Activated CD4-positive, alpha-beta T cell treated with anti-CD3 and anti-CD28 coated beads, Interleukin-2, amount 10 ng/mL, durations not matched to agents 7 days and 5 days (primary cell): ENCODE measurements at places on chromosomes 12 and 14. TPM values are rescaled to one million over a fixed set of nuclear protein-coding genes. Genes with fewer than 3 reads are reported as not detected.

Gene TEX52
- 0.35 TPM for total RNA-seq

Gene PHLDA1
- total RNA-seq, result 3.9 TPM

DNA sequence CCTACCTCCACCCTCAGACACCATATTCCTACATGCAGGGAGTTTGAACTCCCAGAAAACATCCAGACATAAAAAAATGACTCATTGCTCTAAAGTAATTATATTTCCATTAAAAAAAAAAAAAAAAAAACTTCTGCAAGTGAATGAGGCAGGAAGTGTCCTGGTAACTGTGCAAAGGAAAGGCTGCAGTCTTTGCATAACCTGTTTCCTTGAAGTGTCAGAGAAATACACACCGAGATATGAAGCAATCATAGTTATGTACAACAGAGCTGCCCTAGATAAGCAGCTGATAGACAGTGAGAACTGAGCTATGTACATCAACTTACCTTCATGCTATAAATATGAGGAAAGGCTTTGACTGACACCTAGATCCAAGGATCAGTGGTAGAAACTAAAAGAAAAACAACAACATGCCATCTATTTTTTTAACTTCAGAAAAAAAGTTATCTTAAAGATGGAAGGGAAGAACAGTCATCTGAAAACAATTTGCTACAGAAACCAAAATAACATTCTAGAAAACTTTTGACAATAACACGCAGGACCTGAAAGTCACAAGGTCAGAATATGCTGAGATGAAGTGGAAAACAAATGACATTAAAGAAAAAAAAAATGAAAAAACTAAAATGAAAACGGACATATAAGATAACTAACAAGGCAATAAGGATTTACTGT is 263.2 kb downstream of the SEC23A start:
- H3K4me3 ChIP-seq, result no peak overlapping the region
- no peaks in the 10 kb centered on the region for H3K36me3 ChIP-seq
- H3K27ac ChIP-seq, result no peak overlapping the region
- DNase-seq, result no peak

DNA sequence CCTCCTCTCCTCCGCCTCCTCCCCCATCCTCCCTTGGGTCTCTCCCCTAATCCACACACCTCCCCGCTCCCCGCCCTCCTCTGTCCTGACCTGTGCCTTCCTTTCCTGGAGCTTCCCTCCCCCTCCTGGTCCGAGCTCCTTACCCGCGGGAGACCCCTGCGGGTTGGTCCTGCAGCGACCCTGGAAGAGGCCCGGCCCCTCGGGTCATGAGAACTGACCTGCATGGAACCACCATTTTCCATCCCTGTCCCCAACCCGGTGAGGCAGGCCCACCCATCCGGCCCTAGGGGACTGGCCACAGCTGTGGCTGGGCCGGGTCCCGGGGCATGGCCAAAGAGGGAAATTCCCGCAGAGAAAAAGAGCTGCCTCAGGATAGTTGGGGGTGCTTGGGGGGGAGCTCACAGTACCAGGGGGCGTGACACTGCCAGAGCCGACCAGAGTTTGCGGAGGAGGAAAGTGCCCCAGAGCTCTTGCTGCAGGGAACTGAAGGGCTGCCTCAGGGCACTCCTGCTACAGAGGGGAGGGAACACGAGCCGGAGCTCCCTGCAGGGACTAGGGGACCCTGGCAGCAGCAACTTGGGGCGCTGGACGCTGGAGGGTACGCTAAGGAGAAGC is 613 bp downstream of the ARHGEF40 start:
- H3K27me3 ChIP-seq, result peaks cover 69% of the 10 kb centered on the region
- DNase-seq, result no peak
- peaks cover 34% of the 10 kb centered on the region for H3K4me1 ChIP-seq
- peak overlapping the region; percentile 61 for H3K4me3 ChIP-seq
- no peak overlapping the region for H3K27ac ChIP-seq
- H3K36me3 ChIP-seq, result no peaks in the 10 kb centered on the region

DNA sequence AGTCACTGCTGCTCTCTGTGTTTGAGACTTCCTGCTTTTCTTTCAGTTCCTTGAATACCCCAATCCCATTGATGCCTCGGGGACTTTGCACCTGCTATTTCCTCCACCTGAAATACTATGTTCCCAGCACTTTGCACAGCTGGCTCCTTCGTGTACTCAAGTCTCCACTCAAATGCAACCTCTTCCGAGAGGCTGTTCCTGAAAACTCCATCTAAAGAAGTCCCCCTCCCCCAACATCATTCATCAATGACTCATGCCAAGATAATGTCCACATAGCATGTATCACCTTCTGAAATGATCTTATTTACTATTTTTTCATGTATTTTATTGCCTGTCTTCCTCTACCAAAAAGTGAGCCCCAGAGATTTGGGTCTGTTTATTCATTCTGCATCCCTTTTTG is 48.6 kb downstream of the HSPB8 start:
- H3K4me3 ChIP-seq, result no peak overlapping the region
- H3K27ac ChIP-seq, result no peak overlapping the region
- H3K36me3 ChIP-seq, result no peaks in the 10 kb centered on the region
- no peak for DNase-seq

DNA sequence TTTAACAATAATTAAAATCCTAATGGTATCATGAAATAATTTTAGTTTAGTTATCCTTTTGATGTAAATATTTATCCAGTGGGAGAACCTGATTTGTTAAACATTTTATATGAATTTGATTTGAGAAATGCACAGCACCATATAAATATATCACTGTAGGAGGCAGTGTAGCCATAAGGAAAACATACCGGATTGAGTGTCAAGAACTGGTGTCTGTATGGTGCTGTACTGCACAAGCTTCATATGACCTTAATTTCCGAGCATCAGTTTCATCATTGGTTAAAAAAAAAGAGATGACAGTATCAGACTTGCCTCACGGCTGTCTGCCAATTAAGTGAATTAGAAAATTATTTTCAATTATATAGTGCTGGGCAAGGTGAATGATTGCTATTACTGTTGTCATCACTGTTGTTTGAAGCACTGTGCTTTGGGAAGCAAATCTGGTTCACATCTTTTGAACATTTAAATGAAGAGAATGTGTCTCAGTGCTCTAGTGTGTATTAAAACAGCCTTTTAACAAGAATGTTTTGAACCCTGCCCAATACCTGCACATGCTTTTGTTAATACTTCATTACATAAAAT is 72.1 kb downstream of the TMTC2 start:
- no peaks in the 10 kb centered on the region for H3K36me3 ChIP-seq
- no peaks in the 10 kb centered on the region for H3K27me3 ChIP-seq
- no peak overlapping the region for H3K4me3 ChIP-seq
- H3K27ac ChIP-seq, result no peak overlapping the region
- no peak for DNase-seq

DNA sequence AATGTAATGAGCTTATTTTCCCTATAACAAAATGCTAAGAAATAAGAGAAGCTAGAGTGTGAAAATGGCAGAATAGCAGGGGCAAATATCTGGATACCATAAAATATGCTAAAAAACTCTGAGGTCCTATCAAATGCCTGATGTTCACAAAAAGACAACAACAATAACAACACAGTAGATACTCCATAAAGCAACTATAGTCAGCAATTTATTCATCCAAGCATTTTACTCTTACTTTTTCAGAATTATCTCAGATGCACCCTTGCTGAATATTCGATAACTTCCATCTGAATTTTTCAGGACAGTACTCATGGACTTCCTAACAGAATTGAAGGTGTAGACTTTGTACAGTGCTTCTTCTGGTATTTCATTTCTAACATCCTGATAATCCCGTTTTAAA is 88.9 kb downstream of the ATP2B1 start:
- H3K4me1 ChIP-seq, result no peaks in the 10 kb centered on the region
- no peak for DNase-seq
- H3K4me3 ChIP-seq, result no peak overlapping the region
- H3K27me3 ChIP-seq, result no peaks in the 10 kb centered on the region

- no peak overlapping the region for H3K27ac ChIP-seq
- H3K4me3 ChIP-seq, result no peak overlapping the region
- no peaks in the 10 kb centered on the region for H3K4me1 ChIP-seq
- peaks cover 4% of the 10 kb centered on the region for H3K27me3 ChIP-seq
- no peak for DNase-seq
- H3K36me3 ChIP-seq, result no peaks in the 10 kb centered on the region
These were observed 45.0 kb upstream of the ASPG start for GRCh38 chr14:104040539-104040938.

- H3K27me3 ChIP-seq, result no peaks in the 10 kb centered on the region
- H3K36me3 ChIP-seq, result no peaks in the 10 kb centered on the region
- no peak for DNase-seq
These were observed 885.3 kb upstream of the TMEM132C start for GRCh38 chr12:127381681-127382080.

GRCh38 chr14:53847057-53847456 is 109.6 kb downstream of the BMP4 start:
- H3K27ac ChIP-seq, result no peak overlapping the region
- H3K27me3 ChIP-seq, result no peaks in the 10 kb centered on the region
- no peaks in the 10 kb centered on the region for H3K4me1 ChIP-seq
- no peaks in the 10 kb centered on the region for H3K36me3 ChIP-seq

GRCh38 chr14:90017371-90017770 is 44.4 kb upstream of the KCNK13 start:
- peaks cover 72% of the 10 kb centered on the region for H3K36me3 ChIP-seq
- H3K27me3 ChIP-seq, result no peaks in the 10 kb centered on the region
- H3K4me1 ChIP-seq, result peaks cover 5% of the 10 kb centered on the region
- no peak for DNase-seq

Gene ULK1
- 36.1 TPM for total RNA-seq

Gene JDP2
- total RNA-seq, result 0.99 TPM

DNA sequence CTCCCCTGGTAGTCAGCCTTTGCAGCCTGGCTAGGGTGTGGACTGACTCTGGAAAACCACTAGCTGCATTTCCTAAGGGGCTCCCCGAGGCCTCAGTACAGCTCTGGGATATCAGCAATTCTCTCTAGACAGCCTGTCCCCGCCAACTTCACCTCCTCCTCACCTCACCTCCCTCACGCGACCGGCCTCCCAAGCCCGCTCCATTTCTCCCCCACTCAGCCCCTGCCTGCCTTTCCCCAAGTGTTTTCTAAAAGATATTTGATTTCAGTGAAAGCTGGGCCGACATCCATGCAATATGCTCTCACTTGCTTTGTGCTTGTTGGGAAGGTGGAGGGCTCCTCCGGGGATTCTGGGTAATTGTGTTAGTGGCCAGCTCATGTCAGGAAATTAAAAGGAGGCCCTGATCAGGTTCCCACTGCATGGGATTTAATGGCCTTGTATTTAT is 91.8 kb downstream of the ESRRB start:
- no peaks in the 10 kb centered on the region for H3K36me3 ChIP-seq
- H3K4me1 ChIP-seq, result no peaks in the 10 kb centered on the region
- H3K27me3 ChIP-seq, result peaks cover 12% of the 10 kb centered on the region
- no peak overlapping the region for H3K4me3 ChIP-seq
- H3K27ac ChIP-seq, result no peak overlapping the region

- H3K27me3 ChIP-seq, result no peaks in the 10 kb centered on the region
- DNase-seq, result no peak
- H3K36me3 ChIP-seq, result peaks cover 41% of the 10 kb centered on the region
- H3K4me3 ChIP-seq, result no peak overlapping the region
These were observed 24.9 kb downstream of the BRI3BP start for GRCh38 chr12:125018356-125018755.

GRCh38 chr12:66600903-66601302 is 78.0 kb downstream of the GRIP1 start:
- H3K27ac ChIP-seq, result no peak overlapping the region
- H3K4me1 ChIP-seq, result no peaks in the 10 kb centered on the region
- no peak for DNase-seq
- H3K36me3 ChIP-seq, result no peaks in the 10 kb centered on the region
- no peak overlapping the region for H3K4me3 ChIP-seq
- H3K27me3 ChIP-seq, result peaks cover 3% of the 10 kb centered on the region

- no peaks in the 10 kb centered on the region for H3K27me3 ChIP-seq
- no peak overlapping the region for H3K4me3 ChIP-seq
- DNase-seq, result no peak
- peaks cover 34% of the 10 kb centered on the region for H3K36me3 ChIP-seq
These were observed 25.7 kb downstream of the TBC1D15 start for GRCh38 chr12:71865166-71865713.

Gene SIX6
- not detected for total RNA-seq

DNA sequence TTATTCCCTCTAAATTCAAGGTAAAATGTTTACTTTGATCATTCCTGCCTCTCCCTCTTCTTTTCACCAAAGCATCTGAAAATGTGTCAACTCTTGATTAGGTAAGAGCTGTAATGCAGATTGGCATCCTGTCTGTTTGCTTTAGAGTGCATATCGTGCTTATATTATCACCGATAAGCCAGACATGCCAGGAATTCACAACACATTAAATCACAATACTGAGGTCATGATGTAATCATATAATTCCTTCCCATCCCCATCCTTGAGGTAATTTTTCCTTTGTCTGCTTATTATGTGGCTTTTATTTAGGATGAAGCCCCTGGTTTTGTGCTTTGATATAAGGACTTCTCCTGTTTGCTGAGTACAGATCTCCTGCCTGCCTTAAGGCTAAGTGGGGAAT is 10.2 kb downstream of the DDX47 start:
- no peak overlapping the region for H3K4me3 ChIP-seq
- H3K4me1 ChIP-seq, result peaks cover 21% of the 10 kb centered on the region
- no peak for DNase-seq
- H3K36me3 ChIP-seq, result peaks cover 62% of the 10 kb centered on the region
- H3K27ac ChIP-seq, result no peak overlapping the region

GRCh38 chr12:49646871-49647654 is 23.7 kb downstream of the PRPF40B start:
- H3K4me3 ChIP-seq, result no peak overlapping the region
- peak overlapping the region; percentile 46 for H3K27ac ChIP-seq
- DNase-seq, result no peak
- H3K36me3 ChIP-seq, result peaks cover 40% of the 10 kb centered on the region
- H3K4me1 ChIP-seq, result peaks cover 40% of the 10 kb centered on the region

GRCh38 chr12:53279283-53279869 is 11.3 kb downstream of the ESPL1 start:
- peaks cover 5% of the 10 kb centered on the region for H3K4me1 ChIP-seq
- H3K27ac ChIP-seq, result no peak overlapping the region
- H3K36me3 ChIP-seq, result peaks cover 59% of the 10 kb centered on the region

Gene HRK
- not detected for total RNA-seq

- H3K4me1 ChIP-seq, result no peaks in the 10 kb centered on the region
- no peaks in the 10 kb centered on the region for H3K27me3 ChIP-seq
- no peak overlapping the region for H3K27ac ChIP-seq
- DNase-seq, result no peak
These were observed 365.2 kb downstream of the SEC23A start for GRCh38 chr14:38737686-38738407.

GRCh38 chr12:42104784-42105183 is 39.9 kb downstream of the GXYLT1 start:
- H3K4me1 ChIP-seq, result no peaks in the 10 kb centered on the region
- H3K4me3 ChIP-seq, result no peak overlapping the region
- H3K36me3 ChIP-seq, result peaks cover 8% of the 10 kb centered on the region
- H3K27me3 ChIP-seq, result no peaks in the 10 kb centered on the region
- no peak for DNase-seq
- H3K27ac ChIP-seq, result no peak overlapping the region

Gene ENDOU
- not detected for total RNA-seq

DNA sequence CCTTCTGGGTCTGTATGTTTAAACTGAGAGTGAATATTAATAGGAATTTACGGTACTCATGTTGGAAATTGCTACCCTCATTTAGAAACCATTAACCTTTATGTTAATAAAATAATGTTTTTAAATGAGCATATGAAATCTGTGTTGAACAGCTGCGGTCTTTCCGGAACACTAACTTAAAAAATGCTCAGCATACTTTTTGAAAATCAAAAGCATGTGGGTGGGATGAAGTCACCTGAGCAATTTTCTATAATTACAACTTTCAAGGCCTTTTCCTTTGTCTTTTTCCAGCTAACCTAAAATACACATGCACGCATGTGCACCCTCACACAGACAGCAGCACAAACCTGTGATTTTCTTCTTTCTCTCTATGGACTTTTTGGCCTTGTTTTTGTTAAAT is 39.8 kb downstream of the BORCS5 start:
- DNase-seq, result no peak
- no peaks in the 10 kb centered on the region for H3K27me3 ChIP-seq
- peaks cover 10% of the 10 kb centered on the region for H3K4me1 ChIP-seq
- H3K4me3 ChIP-seq, result no peak overlapping the region
